Epithelial cell of proximal tubule (primary cell): ENCODE measurements at places on chromosomes 11 and 22. TPM values are rescaled to one million over a fixed set of nuclear protein-coding genes. Genes with fewer than 3 reads are reported as not detected.

DNA sequence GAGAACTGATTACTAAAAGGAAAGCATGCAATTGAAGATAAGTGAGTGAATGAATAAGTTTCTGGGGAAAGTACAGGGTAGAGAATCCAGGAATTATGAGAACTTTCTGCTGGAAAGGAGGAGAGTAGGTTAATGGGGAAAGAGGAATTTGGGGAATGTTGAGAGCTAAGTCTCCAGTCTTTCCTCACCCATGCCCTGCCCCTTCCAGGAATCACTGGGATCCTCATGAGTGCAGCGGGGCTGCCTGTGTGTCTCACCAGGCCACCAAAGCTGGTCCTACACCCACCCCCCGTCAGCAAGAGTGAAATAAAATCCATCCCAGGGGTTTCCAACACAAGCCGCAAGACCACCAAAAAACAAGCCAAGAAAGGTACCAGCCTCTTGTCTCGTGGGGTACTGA is 17.0 kb downstream of the DTX4 start:
- DNase-seq = no peak

DNA sequence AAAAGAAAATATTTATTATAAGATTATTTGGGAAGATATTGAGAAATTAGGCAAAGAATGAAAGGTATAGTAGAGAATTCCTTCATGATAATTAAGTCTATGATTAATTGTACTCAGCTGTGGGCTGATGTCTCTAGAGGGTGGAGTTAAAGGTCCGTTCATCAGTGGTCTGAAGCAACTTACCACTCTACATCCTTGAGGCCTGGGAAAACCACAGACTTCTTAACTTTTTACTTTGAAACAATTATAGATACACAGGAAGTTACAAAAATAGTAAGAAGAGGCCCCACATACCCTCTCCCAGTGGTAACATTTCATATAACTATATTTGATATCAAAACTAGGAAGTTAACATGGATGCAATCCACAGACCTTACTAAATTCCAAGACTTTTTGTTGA is 167.0 kb upstream of the NECTIN1 start:
- no peak for DNase-seq

GRCh38 chr11:120086651-120087050 is 51.3 kb downstream of the TRIM29 start:
- DNase-seq = no peak

DNA sequence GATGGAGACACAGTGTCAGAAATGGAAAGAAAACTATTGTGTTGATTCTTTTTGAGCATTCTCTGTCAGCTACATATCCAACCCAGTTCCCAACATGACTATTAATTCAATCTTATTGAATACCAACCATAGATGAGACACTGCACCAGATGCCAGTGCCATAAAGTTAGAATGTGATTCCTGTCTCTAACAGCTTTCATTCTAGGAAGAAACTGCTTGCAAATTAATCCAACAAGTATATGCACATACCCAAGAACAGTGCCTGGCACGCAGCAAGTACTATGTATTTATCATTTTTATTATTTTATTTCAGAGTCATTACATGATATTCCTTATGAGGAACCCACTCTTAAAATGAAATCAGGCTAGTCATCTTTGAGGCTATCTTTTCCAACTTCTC is 34.5 kb downstream of the SLC5A12 start:
- no peak for DNase-seq

GRCh38 chr11:76724171-76724768 is 53.7 kb upstream of the LRRC32 start:
- DNase-seq = no peak

- no peak for DNase-seq
Measured at GRCh38 chr11:10916665-10917064, 58.8 kb upstream of the ZBED5 start.

- no peak for DNase-seq
Measured at GRCh38 chr11:57413681-57414080, 13.2 kb downstream of the SLC43A3 start.

ACR gene
- total RNA-seq = not detected in 2 replicates

FXYD2 gene
- 109 and 286 TPM in 2 replicates for total RNA-seq

ZFTA gene
- 12.7 and 17.4 TPM in 2 replicates for total RNA-seq

CATSPERZ gene
- not detected in 2 replicates for total RNA-seq
